ENCODE measurements at places on chromosomes 12 and 14.

DNA sequence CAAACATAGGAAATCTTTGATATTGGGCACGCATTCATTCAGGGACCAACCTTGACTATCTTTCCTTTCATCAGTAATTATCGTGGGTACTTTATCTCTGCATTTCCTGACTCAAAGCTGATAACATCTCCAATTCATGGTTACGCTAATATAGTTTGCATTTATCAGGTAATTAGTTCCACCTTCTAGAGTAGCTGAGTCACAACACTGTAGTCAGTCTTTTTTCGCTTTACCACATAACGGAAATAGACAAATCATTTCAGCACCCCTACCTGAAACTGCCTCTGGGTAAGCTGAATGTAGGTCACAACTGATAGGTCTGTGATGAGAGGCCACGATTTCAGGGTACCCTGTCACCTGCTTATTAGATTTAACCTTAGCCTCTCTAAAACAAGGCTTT lies 36.7 kb upstream of the IL22 start:
- no peak for DNase-seq

GRCh38 chr14:23402296-23403138 lies 5.6 kb downstream of the MYH6 start:
- DNase-seq = no peak

- DNase-seq = no peak
These were observed 1.6 kb downstream of the GIT2 start for GRCh38 chr12:109994401-109995175.

DNA sequence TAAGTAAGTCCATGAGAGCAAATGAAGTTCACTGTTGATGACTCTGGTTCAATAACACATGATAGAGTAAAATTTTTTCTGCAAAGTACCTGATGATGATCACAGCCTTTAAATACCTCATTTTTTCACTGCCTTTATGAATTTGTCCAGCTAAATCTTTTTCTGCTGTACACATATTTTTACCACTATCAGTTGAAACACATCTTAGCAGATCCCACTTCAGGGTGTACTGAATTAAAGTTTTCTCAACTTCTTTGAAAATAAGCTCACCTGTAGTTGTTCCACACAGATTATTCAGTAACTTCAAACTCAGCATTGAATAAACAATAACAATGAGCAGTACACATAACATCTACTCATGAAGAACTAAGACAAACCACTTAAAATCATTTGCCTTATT lies 385.9 kb downstream of the NELL2 start:
- no peak for DNase-seq

DNA sequence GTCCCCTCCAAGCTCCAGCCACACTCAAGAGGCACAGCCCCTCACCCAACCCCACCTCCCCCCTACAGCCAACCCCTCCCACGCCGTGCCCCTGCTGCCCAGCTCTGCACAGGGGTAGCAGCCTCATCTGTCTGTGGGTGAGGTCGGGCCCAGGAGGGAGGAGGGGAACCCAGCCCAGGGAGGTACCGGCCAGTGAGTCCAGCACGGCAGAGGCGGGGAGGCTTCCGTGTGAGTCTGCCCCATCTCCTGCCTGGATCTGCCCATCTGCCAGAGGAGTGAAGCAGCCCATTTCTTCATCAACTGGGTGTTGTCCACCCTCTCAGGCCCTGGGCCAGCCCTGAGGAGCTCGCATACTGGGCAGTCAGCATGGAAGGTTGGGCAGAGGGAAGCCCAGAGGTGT lies 54.2 kb downstream of the CCNK start:
- no peak for DNase-seq

- no peak for DNase-seq
These were observed 19.0 kb downstream of the SLC7A7 start for GRCh38 chr14:22796087-22796707.

- no peak for DNase-seq
These were observed 93.7 kb downstream of the B4GALNT3 start for GRCh38 chr12:553216-554000.

DNA sequence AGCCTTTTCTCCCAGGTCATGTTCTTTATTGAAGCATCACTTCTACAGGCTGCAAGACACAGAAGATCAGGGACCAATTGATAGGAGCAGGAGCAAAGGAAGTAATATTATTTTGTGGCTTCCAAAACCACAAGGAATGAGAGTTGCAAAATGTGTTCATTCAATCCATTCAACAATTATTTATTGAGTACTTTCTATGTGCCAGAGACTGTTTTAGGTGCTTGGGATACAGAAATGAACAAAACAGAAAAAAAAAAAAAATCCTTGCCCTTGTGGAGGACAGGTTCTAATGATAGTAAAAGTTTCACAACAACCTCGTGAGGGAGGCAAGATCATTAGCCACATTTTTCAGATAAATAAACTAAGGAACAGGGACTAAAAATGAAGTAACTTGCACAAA lies 20.1 kb upstream of the DACT1 start:
- no peak for DNase-seq

DNA sequence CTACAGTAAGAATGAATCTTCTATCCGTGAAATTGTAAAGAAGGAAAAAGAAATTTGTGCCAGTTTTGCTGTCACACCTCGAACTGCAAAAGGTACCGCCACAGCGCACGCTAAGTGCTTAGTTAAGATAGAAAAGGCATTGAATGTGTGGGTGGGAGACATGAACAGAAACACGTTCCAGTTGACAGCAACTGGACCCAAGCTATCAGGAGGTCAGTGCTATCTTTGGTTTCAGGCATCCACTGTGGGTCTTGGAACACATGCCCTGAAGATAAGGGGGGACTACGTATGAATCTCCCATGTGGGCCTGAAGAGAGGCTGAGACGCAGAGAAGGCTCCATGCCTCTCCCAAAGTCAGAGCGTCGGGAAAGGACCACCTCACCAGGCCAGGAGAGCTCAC lies 9.8 kb downstream of the IFFO1 start:
- no peak for DNase-seq

- DNase-seq = no peak
These were observed 442 bp downstream of the ERG28 start for GRCh38 chr14:75660238-75660629.

- no peak for DNase-seq
These were observed 15.1 kb downstream of the CD9 start for GRCh38 chr12:6215120-6215807.

GRCh38 chr12:80186727-80187217 lies 87.4 kb downstream of the OTOGL start:
- DNase-seq = peak; percentile 87

- no peak for DNase-seq
These were observed 196.8 kb downstream of the PPM1H start for GRCh38 chr12:62738105-62738504.

GRCh38 chr12:27177706-27178105 lies 66.4 kb upstream of the STK38L start:
- peak; percentile 18 for DNase-seq

GRCh38 chr12:12985817-12986408 lies 14.2 kb downstream of the HEBP1 start:
- DNase-seq = no peak

- DNase-seq = no peak
These were observed 787 bp downstream of the ACAD10 start for GRCh38 chr12:111686574-111687105.

DNA sequence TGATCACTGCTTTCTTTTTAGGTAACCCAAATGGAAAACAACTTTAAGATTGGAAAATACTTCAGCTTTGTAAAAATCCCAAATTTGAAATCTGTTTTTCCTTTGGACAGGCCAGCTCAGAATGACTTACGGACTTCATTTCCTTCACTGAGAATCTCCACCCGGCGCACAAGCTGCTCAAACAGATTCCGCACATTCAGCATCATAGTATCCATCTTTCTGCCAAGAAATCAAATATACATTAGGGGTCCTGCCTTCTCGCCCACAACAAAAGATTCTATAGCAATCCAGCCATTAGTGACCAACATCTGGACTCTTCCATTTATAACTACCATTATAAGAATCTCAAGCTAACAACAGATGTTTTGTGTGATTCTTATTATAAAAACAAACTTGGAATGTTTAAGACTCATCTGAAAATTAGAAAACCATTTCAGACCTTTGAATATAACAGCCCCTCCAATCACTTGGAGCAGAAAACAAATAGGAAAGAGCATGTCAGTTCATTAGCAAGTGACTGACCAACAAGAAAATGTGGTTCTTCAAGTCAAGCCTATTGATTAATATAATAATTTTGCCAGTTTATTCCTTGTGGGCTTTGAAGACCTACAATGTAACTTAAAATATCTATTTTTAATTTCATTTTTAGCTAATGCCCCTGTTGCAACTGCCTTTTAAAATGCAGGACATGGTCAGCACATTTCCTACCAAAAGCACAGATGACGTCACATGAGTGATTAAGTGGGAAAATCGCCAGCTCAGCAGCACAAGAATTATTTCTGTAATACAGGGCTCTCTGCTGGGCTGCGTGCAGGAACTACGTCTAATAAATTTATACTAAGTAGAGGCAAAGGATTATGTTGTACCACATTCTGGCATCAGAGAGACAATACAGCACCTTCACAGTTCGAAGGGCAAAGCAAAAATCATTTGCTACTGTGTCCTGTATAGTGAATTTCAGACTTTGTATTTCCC lies 8.5 kb downstream of the RACGAP1 start:
- DNase-seq = peak; percentile 30

DNA sequence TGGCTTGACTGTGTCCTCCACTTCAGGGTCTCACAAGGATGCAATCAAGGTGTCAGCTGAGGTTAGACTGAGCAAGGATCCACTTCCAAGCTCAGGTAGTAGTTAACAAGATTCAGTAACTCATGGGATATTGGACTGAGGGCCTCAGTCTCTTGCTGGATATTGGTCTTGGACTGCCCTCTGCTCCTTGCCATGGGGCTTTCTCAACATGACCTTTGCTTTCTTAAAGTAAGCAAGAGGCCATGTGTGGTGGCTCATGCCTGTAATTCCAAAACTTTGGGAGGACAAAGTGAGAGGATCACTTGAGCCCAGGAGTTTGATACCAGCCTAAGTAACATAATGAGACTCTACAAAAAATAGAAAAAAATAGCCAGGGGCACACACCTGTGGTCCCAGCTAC lies 231.3 kb upstream of the AMIGO2 start:
- no peak for DNase-seq

DNA sequence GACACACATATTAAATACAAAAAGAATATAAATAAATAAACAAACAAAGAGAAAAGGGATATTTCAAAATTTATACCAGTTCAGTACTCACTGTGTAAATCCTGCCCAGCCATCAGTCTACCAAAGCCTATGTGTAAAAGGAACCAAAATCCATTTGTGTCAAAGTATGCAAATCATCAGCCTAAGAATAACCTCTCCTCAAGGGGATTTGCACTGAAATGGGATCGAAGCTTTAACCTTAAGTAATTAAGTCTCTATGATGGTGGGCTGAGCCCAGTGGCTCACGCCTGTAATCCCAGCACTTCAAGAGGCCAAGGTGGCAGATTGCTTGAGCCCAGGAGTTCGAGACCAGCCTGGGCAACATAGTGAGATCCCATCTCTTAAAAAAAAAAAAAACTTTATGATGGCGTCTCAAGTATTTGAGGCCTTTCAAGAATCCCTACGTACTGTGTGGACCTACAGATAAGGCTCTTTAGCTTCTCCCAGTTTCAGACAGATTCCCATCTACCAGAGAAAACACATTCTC lies 57.8 kb upstream of the METAP2 start:
- DNase-seq = no peak

GRCh38 chr14:32327255-32327961 lies 1.7 kb upstream of the AKAP6 start:
- no peak for DNase-seq

GRCh38 chr12:28079539-28079938 lies 107.0 kb upstream of the PTHLH start:
- DNase-seq = no peak

GRCh38 chr12:66971816-66972215 lies 292.9 kb upstream of the GRIP1 start:
- DNase-seq = no peak

DNA sequence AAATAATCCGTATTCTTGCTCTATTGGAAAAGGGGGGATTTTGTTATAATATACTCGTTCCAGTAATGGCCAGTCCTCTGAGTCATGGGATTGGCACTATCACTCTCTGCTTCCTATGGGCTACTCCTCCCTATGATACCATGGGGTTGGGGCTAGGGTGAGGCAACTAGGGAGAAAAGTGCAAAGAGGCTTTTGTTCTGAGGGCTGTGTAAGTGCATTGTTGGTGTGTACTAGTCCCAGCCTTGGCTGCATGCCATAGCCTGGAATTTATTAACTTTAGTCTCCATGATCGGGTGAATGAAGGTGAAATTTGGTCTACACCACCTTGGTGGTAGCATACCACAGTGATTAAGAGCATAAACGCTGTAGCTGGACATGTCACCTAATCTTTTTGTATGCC lies 247.6 kb downstream of the RPAP3 start:
- no peak for DNase-seq

DNA sequence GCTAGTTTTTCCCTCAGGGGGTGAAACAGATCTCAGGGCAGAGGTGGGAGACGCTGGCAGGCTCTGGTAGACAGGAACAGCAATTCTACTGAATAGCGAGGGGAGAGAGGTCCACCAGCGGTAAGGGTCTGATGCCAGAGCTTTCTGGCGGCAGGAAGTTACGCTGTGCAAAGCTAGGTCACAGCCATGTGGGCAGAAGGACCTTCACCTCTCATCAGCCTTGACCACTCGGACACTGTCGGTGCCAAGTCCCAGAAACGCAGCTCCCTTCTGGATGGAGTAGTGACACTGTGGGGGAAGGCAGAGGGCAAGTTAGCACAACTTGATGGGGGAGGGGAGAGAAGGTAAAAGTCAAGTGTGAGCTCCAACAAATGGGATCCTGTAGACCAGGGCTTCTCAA lies 10.3 kb upstream of the ZNF740 start:
- no peak for DNase-seq

- DNase-seq = no peak
These were observed 80.5 kb upstream of the PCED1B start for GRCh38 chr12:46998811-46999368.

DNA sequence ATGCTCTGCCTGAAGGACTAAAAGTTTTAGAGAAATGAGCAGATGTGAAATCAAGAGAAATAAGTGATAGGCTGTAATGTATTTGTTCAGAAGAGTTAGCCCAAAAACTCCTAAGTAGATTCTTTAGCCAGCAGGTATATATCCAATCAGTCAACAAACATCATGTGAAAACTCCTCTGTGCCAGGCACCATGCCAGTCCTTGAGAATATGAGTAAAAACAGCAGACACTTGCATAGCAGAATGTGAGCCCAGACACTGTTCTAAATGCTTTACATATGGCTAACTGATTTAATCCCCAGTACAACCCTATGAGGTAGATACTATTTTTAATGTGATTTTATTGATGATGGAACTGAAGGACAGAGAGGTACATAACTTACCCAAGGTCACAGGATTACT lies 329.8 kb downstream of the PAWR start:
- DNase-seq = no peak

GRCh38 chr12:128844031-128844635 lies 9.1 kb upstream of the GLT1D1 start:
- DNase-seq = no peak

DNA sequence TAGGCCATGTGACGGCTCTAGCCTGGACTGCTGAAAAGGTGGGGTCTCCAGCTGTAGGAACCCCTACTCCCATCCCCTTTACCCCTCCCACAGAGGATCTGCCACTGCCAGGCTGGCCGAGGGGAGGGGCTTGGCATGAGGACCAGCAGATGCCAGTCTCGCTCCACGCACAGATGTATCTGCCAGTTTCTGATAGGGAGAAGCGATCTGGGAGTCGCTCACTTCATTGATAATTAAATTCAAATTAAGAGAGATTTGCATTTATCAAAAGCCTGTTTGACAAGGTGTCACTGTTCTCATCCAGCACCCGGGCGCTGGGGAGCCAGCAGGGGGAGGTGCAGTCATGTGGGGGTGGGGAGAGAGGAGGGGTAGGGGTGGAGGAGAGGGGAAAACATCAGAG lies 217.6 kb upstream of the MYL2 start:
- no peak for DNase-seq

GRCh38 chr14:103846543-103847450 lies 578 bp downstream of the PPP1R13B start:
- DNase-seq = no peak

All from NCI-H460 (cell line).